Posterior vena cava (tissue), 2 donors: ENCODE measurements at places on chromosomes 2 and 18. TPM values are rescaled to one million over a fixed set of nuclear protein-coding genes. Genes with fewer than 3 reads are reported as not detected.

Gene LOXHD1
- total RNA-seq, result 0.37 TPM

Gene SKA1
- total RNA-seq, result 0.51 TPM

Gene PPM1B
- total RNA-seq, result 45.0 TPM

Gene ASB18
- not detected for total RNA-seq

DNA sequence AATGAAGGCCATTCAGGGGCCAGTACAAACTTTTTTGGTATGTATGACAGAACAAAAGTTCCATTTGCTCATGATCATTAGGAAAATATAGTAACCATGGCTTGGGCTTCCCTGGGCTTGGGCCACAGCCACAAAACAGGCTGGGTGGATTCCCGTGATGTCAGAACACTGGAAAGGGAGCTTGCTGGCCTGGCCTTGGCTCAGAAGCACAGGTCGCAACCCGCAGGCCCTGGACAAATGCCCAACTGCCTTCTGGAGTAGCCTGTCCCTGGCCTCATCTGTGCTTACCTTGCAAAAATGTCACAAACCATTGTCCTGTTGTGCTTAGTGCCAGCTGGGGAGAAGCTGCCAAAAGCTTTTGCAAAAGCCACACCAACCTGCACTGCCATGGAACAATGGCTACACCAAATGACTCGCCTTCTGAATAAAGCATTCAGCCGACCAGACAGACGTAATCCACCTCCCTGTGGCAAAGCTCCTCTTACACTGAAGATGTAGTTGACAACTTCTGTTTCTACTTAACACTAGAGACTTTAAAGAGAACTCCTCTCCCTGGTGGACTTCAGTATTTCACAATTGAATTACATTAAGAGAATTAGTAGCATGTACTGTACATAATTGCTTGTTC lies 125.5 kb downstream of the ANKRD44 start:
- peak; percentile 93 for DNase-seq

Gene ACVR1
- 67.4 TPM for total RNA-seq

GRCh38 chr2:172387361-172387760 lies 40.0 kb upstream of the ITGA6 start:
- DNase-seq, result no peak

Gene ZRANB3
- total RNA-seq, result 6.0 TPM

Gene SIX3
- not detected for total RNA-seq

DNA sequence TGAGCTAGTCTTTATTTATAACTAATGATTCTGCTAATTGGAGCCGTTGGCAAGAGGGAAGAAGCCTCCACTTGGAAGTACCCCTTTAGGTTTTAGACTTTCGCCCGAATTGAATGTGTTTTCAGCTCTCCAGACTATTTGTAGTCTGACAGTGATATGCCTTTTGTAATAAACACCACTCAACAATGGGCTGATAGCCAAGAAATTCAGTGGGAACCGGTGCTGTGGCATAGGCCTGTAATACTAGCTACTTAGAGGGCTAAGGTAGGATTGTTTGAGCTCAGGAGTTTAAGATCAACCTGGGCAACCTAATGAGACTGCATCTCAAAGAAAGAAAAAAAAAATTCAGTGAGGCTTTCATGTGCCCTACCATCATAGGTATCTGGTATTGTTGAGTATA lies 13.6 kb upstream of the ZSCAN30 start:
- DNase-seq, result no peak

Gene SLC39A10
- 23.6 TPM for total RNA-seq

DNA sequence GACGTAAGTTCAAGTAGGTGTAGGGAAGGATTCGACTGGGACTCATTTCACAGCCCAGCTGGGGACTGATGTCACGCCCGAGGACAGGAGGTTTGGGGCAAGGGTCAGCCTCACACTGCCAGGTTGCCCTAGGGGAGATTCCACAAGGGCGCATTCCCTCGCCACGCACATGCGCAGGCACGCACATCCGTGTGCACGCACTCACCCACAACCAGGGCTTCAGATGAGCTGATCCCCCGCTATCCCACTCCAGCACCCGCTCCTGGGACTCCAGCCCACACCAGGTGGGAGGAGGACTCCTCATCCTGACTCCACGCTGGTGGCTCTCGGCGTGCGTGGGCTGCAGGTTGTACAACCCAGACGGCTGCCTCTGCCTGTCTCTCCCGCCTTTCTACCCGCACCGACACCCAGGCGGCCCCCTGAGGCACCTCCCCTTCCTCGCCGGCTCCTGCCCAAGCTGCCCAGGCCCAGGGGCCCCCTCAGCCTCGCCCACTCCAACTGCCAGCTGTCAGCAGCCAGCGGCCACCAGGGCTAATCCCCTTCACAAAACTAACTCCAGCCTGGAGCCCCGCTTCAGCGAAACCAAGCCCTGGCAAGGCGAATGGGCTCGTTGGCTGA lies 47.8 kb upstream of the FOSL2 start:
- DNase-seq, result peak; percentile 79

- no peak for DNase-seq
These were observed 205.5 kb upstream of the KCNH7 start for GRCh38 chr2:163044114-163044513.

GRCh38 chr2:232802091-232802490 lies 25.7 kb upstream of the KCNJ13 start:
- no peak for DNase-seq

DNA sequence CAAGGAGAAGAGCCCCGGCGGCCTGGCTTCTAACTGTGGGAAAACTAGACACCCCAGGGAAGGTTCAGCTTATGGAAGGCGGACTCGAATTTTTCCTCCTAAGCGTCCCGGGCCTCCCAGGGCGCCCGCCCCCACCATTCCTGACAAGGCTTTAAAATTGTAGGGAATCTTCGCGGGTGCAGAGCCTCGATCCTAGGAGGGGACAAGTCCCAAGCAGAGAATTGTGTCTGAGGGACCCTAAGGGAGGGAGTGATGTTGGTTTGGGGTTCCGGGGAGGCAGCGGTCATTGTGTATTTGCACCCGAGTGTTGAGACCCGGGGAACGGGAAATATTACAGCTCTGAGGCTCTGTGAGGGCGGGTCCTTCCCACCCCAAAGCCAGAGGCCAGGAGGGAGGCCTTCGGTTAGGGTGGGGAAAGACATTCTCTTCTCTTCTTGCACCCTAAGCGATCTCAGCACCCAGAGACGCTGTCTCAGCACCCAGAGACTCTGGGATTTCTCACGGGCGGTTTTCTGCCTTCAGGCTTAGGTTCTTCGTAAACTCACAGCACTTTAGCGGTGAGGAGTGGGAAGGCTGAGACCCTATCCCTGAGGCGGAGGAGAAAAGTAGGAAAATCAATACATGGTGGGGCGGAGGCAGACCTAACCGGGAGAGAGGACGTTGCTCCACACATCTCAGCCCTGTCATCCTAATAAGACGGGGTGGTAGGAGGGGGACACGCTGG lies 7.6 kb downstream of the OSR1 start:
- no peak for DNase-seq

DNA sequence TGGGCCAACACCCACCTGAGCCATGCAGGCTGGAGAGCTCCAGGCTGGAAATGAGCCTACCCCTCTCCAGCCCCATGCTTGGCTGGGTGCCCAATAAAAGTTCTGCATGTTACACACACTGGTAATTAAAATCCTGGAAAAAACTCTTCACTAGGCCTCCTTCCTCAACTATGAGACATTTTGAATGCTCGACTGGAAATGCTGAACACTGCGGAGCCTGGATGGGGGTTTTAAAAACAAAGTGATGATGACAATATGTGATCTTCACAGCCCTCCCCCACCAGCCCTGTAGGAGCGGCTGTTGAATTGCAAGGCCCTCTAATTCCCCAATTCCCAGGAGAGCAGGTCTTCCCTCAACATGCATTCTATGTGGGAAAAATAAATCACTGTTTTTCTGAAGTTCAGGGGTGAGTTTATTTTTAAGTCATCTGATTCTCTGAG lies 179.2 kb downstream of the TTC32 start:
- DNase-seq, result no peak

Gene SETBP1
- total RNA-seq, result 59.5 TPM

GRCh38 chr2:212914392-212914791 lies 237.0 kb downstream of the IKZF2 start:
- DNase-seq, result no peak

Gene RESP18
- total RNA-seq, result not detected

DNA sequence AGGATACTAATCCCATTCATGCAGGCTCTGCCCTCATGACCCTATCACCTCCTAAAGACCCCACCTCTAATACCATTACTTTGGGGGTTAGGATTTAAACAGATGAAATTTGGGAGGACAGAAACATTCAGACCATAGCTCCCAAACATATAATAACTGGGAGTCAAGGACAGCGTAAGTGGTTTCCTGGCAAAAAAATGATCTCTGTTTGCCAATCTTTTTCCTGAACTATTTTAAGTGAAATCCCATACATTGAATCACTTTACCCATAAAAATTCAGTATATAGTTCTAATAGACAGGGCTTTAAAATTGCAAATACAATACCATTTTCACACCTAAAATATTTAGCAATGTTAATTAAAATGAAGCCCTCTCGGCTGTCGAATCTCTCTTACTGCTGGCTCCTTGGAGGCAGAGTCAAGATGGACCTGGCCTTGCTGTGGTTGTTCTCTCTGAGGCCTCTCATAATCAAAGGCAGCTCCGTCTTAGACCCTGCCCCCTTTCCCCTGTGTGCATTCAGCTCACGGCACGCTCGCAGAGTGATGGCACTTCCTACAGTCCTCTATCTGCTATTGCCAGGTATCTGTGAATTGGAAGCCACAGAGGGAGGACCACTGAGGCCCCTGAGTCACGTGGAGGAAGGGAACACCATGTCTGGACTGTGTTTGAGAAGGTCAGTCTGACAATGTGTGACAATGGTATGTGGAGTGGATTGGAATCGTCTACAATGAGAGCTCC lies 132.3 kb downstream of the UXS1 start:
- DNase-seq, result no peak

DNA sequence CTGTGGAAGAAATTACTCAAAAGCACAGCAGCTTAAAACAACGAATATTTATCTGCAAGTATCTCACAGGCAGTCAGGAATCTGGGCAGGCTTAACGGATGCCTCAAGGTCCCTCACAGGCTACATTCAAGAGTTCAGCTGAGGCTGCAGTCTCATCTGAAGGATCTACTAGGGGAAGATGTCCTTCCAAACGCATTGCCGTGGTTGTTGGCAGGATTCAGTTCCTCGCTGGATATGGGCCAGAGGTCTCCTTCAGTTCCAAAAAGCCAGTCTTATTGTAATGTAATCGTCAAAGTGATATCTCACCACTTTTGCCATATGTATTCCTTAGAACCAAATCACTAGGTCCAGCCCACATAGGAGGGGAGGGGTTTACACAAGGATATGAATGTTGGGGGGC lies 98.2 kb upstream of the EPAS1 start:
- no peak for DNase-seq

GRCh38 chr2:8679827-8680731 lies 1.8 kb upstream of the ID2 start:
- no peak for DNase-seq

Gene PARD6G
- 5.1 TPM for total RNA-seq

GRCh38 chr2:7800031-7800430 lies 881.8 kb upstream of the ID2 start:
- no peak for DNase-seq

Gene ACTG2
- 4,458 TPM for total RNA-seq

Gene PMAIP1
- 0.38 TPM for total RNA-seq

DNA sequence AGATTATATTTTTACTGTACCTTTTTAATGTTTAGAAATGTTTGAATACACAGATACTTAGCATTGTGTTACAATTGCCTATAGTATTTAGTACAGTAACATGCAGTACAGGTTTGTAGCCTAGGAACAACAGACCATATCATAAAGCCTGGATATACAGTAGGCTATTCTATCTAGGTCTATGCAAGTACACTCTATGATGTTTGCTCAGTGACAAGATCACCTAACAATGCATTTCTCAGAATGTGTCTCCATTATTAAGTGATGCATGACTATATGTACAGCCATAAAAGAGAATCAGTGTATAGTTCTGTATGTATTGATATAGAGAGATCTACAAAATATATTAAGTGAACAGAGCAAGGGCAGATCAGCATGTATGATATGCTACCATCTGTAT lies 616.4 kb downstream of the XIRP2 start:
- no peak for DNase-seq

Gene C2orf80
- total RNA-seq, result not detected

Gene ERICH2
- total RNA-seq, result 0.74 TPM

GRCh38 chr2:23569761-23570365 lies 184.9 kb downstream of the KLHL29 start:
- no peak for DNase-seq

GRCh38 chr18:36531636-36532035 lies 234.1 kb downstream of the FHOD3 start:
- DNase-seq, result no peak

GRCh38 chr2:24342110-24342910 lies 18.0 kb downstream of the ITSN2 start:
- no peak for DNase-seq

- DNase-seq, result no peak
These were observed 235.7 kb downstream of the DYM start for GRCh38 chr18:49224738-49225137.

Gene DES
- total RNA-seq, result 6,561 TPM

- DNase-seq, result no peak
These were observed 249.9 kb upstream of the RBBP8 start for GRCh38 chr18:22683196-22683676.

DNA sequence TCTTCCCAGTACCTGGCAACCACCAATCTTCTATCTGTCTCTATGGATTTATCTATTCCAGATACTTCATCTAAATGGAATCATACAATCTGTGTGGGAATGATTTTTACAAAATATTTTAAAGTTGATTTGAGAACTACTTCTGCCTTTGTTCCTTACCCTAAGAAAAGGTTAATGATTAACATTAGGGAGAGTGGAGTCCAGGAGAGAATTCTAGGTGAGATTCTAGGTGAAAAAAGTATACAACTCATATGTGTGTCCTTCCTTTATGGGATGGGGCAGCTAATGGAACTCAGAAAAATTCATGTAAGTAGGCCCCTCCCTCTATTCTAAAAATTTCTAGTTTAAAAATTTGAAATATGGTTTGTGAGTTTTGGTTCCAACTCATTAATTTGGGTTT lies 35.9 kb upstream of the WDSUB1 start:
- DNase-seq, result no peak

Gene DSC1
- total RNA-seq, result not detected

Gene COLEC12
- 23.0 TPM for total RNA-seq

Gene RGPD4
- not detected for total RNA-seq

GRCh38 chr18:45374878-45375630 lies 240.2 kb upstream of the SLC14A2 start:
- DNase-seq, result no peak

Gene KCNG2
- total RNA-seq, result 0.56 TPM

Gene ZEB2
- total RNA-seq, result 246 TPM

DNA sequence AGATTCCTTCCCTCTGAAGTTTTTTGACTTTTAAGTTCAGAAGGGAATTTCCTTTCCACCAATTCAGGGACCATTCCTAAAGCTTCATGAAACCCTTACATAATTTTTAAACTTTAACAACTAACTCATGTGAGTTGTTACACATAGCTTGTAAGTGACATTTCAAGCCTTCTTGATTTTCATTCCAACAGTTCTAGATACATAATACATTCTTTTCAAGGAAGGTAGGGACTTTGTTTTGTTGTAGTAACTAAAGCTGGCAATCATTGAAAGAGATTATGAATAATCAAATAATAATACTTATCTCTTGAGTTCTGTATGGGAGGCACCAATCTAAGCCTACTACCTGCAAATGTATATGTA lies 45.4 kb downstream of the SETBP1 start:
- DNase-seq, result no peak
